ENCODE measurements at places on chromosomes 12 and 14.

DNA sequence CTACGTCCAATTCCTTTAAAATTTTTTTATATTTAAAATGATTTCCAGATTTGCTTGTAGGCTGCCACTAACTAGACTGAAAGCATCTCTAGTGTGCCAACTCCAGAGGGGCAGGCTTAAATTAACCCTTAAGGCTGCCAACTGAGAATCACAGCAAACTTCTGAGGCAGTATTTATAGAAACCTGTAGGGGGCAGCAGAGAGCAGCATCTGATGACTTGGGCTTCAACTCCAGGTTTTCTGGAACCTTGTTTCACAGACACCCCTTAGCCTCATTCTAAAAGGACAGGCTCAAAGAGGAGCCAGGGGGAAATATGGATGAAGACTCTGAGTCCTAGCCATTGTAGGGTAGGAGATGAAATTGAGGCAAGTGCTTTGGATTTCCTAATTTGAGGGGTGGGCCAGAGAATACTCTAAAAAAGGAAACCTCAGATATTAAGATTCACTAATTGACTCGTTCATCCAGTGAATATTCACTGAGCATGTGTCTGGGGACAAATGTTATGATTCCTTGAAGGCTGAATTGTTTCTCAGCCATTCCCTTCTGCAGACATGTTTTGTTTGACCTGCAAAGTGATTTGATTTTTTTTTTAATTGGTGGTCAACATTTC, 63.3 kb upstream of the HSPB8 start:
- DNase-seq: no peak

DNA sequence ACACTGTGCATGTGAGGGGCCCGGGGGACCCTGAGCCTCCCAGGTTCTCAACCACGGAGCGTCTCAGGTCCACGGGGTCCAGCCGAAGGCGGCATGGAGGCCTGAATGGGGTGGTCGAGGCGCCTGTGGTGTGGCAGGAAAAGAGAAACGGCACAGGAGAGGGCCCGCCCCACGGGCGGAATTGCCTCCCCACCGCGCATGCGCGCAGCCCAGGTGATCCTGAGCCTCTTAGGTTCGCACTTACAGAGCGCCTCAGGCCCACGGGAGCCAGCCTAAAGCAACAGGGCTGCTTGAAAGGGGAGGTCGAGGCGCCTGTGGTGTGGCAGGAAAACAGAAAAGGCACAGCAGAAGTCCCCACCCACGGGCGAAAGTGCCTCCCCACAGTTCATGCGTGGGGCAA, 311.0 kb downstream of the ALG10 start:
- no peak for DNase-seq

DNA sequence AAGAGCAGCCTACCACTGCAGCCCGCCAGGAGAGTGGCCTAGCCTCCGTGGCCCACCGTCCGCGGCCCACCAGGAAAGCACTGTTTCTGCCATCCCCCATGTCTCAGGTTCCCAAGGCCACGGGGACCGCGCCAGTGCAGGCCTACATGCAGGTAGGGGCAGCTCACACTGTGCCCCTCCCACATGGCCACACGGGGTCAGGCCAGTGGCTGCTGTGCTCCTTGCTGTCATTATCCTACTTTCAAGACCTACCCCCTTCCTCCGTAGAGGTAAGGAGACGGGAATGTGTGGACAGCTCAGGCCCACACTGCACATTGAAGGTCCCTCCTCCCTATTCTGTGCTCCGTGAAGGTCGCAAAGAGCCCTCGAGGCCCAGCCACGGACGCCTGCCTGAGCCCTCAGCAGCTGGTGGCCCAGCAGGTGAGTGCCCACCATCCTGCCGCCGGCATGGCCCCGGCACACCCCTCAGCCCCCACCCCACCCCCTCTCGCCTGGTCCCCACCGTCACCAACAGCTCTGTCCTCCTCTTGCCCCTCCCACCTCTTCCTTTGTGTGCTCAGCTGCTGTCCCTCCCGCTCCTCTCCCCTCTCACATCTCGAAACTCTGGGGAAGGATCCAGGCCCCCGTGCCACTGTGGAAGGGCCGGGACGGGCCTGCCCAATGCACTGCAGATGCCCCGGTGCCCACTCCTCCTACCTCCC, 10.0 kb downstream of the DDX51 start:
- no peak for DNase-seq

DNA sequence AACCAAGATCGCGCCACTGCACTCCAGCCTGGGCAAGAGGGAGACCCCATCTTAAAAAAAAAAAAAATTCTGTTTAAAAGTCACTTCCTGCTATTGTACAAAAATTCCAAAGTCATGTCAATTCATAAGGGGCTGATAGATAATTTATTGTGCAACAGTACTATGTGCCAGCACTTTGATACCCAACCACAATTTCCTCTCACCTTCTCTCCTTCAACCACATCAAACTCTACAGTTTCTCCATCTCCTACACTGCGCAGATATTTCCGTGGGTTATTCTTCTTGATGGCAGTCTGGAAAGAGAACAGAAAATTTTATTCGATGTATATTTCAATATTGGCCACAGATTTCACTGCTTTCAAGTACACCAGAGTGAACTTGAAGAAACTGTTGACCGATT, 7.6 kb downstream of the YBX3 start:
- no peak for DNase-seq

DNA sequence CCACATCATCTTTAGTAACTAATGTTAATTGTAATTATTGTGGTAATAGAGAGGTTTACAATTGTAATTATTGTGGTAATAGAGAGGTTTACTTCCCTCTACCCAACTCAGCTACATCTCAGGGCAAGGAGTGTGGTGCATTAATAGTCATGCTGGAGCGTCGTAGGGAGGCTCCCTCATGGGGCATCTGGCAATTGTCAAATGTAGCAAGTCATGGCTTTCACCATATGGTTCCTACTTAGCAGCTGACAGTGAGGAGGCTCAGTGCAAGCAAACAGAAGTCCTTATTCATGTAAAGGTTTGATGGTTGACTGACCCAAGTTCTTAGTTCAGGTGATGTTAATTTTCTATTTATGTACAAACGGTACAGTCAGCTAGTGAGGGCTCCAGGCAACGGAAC, 1012.0 kb downstream of the FLRT2 start:
- no peak for DNase-seq

DNA sequence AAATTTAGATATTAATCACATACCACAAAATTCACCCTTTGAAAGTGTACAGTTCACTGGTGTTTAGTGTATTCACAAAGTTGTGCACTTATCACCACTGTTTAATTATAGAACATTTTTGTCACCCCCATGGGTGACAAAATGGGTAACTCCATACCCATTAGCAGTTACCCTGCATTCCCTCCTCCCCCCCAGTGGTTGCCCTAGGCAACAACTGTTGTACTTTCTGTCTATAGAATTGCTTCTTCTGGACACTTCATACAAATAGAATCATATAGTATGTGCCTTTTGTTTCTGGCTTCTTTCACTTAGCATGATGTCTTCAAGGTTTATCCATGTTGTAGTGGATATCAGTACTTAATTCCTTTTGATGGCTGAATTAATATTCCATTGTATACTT, 52.7 kb downstream of the FBXO34 start:
- no peak for DNase-seq

- no peak for DNase-seq
Measured at GRCh38 chr12:75923964-75924666, 107.5 kb downstream of the PHLDA1 start.

- DNase-seq: no peak
Measured at GRCh38 chr12:53995002-53995377, 5.0 kb upstream of the HOXC9 start.

- DNase-seq: no peak
Measured at GRCh38 chr14:65415613-65416012, 3.1 kb downstream of the FUT8 start.

- DNase-seq: no peak
Measured at GRCh38 chr14:96565811-96566210, 63.6 kb downstream of the PAPOLA start.

DNA sequence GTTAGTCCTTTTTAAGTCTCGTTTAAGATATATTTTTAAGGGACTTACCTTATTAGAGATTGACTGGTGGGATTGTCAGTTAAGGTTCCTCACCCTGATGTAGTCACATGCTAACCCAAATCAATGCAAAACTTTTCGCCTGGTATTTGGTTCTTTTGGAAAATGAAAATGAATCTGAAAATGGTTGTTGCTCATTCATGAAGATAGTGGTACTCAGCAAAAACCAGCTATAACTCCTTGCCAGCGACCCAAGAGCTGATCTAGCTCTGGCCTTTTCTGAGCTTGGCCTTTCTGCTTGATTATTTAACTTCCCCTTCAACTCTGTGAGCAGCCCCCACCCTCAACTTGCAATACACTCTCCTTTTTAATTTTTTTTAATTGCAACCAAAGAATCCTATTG, 85.0 kb upstream of the GTF2A1 start:
- no peak for DNase-seq

DNA sequence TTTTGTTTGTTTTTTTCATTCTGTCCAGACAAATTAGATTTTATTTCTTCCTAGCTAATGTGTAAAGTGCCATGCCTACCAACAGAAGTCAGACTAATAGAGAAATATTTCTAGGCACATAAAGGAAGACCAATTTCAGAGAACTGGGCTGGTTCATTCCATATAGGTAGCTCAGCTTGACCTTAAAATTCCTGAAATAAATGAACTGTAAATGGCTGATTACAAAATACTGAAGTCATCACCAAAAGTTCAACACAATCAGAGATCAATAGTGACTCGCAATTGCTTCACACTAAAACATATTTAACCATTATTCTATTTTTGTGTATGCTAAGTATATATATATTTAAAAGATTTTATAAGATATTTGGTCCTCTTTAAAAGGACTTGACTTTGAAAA, 34.2 kb downstream of the PTPRB start:
- no peak for DNase-seq

DNA sequence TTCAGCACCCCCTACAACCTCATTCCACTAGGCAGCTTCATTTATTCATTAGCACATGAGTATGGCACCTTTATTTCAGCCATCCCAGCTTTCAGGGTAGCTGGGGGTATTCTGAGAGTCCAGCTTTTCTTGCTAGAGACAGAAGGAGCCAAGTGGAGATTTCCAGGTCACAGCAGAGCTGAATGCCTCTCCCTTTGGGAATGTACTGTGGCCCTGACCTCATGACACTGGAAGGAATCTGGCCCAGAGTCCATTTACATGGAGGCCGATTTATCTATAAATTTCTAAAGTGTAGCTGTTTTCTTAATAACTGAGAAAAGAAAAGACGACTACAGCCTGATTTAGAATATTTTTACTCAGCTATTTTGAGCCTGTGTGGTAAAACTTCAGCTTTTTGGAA, 47.2 kb upstream of the JDP2 start:
- no peak for DNase-seq

GRCh38 chr12:88600272-88600671, 20.0 kb upstream of the KITLG start:
- DNase-seq: no peak

DNA sequence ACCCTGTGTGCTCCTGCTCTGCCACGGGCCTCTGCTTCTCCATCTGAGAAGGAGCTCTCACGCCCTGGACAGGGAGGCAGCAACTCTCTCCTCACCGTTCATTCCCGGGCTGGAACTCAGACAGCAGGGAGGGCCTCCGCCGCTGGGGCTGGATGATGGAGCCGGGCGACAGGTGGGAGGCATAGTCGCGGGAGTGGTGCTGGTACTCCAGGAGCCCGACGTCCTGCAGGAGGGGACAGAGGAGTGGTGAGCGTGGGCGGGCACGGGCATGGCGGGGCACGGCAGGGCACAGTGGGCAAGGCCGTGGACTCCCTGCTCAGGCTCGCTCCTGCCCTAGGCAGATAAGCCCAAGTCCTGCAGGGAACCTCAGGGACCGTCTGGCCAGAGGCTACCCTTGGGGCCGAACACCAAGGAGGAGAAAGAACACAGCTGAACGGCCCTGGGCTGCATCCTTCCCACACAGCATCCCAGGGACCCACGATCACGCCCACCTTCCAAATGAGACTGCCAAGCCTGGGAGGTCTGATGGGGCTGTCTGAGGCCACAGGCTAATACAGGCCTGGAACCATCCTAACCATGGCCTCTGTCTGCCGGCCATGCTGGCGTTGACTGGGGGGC, 81.0 kb downstream of the NCOR2 start:
- no peak for DNase-seq

GRCh38 chr14:49861699-49862088, 9.1 kb upstream of the NEMF start:
- DNase-seq: peak; percentile 71

DNA sequence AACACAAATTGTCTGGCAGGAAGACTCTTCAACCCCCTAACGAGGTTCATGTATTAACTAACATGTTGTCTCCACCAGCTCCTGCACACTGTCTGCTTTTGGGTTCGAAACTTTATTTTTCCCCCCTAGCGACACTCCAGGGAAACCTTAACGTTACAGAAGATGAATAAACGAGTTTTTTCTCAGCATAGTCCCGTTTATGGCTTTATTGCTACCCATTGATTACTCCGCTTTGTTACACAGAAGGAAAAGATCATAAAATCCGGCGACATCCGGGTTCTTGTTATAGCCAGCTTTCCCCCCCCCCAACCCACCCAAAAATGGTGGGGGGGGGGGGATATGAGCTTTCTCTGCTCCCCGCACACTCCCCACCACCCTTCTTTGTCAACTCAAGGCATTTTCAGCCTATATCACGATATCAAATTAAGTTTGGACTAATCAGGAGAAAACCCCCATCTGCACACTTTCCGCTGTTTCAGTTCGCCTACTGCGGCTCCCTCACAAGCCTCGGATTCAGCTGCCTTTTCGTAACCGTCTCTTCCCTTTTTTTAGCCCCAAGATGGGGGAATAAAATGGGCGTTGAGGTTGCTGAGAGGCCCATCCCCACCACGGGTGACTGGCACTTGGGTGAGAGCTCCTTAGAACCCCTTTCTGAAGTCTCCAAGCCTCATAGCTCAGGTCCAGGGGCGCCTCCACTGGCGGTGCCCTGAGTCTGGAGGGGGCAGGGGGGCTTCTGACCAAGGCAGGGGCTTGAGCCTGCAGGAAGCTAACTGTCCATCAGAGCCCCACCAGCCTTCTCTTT, 1.4 kb upstream of the HOXC6 start:
- no peak for DNase-seq

DNA sequence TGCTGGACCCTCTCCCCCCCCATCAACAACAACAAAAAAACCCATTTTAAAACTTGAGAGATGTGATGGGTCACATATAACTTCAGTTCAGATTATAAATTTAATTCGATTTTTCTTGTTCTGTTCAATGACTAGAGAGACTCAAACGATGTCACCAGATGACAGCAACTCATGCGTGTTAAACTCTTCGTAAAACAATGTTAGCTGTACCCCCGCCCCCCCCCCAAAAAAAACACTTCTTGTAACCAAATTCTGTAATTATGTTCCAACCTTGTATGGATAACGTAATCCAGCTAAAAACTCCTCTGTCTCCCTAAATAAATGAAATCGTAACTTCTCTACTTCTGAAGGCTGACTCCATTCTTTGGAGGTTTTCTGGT, 614 bp upstream of the NACA start:
- no peak for DNase-seq

Measured in Peyer's patch (tissue), 4 donors.